ENCODE measurements at places on chromosomes 16 and 17.

DNA sequence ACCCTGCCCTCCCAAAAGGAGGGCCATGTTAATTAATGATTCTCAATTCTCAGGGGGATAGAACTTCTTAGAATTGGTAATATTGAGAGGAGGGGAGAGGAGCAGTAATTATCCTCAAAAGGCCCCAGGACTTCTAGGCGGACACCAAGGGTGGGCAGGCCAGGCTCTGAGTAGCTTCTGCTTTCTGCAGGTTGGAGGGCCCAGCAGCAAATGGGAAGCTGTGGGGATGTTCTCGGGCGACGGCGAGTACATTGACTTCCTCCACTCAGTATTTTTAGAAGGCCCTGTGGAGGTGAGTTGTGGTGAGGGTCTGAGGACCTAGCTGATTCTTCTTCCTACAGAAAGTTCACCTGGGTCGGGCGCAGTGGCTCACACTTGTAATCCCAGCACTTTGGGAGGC is 57.5 kb downstream of the DNAH2 start:
- no peak for DNase-seq

GRCh38 chr17:63138713-63139112 is 172.7 kb downstream of the TANC2 start:
- DNase-seq: no peak

GRCh38 chr16:66135421-66135831 is 231.1 kb upstream of the CDH5 start:
- DNase-seq: no peak

DNA sequence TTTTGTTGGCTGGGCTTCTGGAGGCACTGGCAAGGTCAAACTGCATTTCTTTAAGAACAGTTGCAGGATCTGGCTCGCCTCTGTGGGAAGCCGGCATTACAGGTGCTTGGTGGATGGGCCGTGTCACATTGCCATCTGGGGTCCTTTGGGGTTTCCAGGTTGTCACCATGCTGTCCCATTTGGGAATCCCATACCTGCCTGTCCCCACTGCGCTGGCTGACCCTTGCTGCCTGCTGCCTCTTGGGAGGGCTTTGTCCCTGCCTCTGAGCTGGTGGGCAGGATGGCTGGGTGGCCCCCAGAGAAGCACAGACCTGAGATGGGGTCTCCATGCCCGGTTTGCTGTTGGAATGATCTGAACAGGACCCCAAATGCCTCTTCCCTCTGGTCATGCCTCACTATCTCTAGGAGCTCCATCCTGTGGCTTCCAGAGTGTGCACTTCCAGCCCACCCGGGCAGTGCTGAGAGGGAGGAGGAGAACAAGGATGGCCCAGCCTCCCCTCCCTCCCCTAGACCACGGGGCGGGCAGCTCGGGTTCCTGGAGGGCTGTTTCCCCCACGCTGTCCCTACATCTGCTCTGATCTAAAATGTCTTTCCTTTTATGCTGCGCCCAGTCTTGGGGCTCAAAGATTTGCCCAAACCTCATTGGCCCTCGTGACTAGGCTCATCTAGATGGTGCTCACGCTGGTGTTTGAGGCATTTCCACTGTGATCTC is 28.0 kb downstream of the OR1D5 start:
- DNase-seq: no peak

DNA sequence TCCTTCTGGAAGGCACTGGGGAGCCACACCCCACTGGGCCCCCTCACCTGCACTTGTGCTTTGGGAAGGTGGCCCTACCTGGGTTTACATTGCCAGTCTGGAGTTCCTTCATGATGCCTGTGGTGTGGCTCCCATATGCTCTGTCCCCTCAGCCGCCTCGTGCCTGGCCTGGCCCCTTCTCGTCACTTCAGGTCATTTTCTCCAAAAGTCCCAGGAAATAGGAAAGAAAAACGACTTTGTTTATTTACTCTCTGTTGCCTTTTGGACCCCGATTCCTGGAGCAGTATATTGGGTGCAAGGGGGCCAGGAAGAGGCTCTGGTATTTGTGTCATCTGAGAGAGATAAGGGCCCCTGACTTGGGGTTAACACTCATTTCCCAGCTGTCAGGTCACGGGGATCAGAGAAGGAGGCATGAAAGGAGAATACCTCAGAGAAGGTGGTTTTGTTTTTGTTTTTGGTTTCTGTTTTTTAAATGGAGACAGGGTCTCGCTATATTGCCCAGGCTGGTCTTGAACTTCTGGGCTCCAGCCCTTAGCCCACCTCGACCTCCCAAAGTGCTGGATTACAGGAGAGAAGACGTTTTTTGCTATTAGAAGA is 4.7 kb downstream of the SOCS3 start:
- peak; percentile 71 for DNase-seq

DNA sequence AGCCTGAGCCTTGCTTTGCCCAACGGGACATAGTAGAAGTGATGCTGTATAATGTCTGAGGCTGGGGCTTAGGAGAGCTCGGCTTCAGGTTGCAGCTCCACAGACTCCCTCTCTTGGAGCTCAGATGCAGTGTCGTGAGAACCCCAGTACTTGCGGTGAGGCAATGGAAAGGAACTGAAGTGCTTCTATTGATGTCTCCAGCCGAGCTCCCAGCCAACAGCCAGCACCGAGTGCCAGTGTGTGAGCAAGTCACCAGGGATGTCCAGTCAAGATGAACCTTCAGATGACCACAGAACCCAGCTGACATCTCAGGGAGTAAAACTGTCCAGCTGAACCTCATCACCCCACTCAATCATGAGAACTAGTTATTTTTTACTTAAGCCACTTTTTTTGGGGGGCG is 268.1 kb downstream of the IRF8 start:
- no peak for DNase-seq

- DNase-seq: no peak
These were observed 2.2 kb upstream of the TBX4 start for GRCh38 chr17:61449707-61450640.

GRCh38 chr17:40086150-40087044 is 14.0 kb downstream of the NR1D1 start:
- peak; percentile 66 for DNase-seq

DNA sequence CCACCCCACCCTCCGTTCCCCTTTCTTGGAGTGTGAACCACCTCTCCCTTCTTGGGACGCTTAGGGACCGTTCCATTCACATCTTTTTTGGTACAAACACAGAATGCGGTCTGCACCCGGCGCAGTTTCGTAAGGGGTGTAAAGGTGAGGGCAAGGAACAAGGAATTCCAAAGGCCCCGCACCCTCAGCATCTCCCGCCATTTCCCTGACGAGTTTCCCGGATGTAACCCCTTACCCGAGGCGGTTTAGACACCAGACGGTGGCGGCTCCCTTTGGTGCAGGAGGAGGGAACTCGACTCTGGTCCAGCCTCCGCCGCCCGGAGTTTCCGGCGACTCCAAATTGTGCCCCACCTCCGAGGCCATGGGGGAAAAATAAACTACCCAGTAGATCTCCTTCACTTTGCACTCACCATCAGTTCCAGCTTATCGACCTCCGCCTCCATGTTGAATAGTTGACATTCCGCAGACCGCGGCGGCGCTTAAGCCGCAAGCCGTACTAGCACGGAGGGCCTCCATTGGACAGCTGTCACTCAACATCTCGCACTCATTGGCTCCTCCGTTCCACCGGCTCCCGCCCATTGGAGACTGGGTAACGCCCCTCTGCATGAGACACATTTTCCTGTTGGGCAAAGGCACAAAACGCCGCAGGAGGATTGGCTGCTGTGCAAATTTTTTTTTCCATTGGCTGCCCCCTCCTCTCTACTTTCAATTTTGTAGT is at the start of gene SKA2:
TSS of gene SKA2 (minus strand) at position 466 of the 718 bp plus-strand sequence. CDS start at position 443, 23 bp downstream.
- DNase-seq: peak; percentile 99

GRCh38 chr17:39676198-39676819 is 8.1 kb downstream of the PNMT start:
- peak; percentile 67 for DNase-seq

DNA sequence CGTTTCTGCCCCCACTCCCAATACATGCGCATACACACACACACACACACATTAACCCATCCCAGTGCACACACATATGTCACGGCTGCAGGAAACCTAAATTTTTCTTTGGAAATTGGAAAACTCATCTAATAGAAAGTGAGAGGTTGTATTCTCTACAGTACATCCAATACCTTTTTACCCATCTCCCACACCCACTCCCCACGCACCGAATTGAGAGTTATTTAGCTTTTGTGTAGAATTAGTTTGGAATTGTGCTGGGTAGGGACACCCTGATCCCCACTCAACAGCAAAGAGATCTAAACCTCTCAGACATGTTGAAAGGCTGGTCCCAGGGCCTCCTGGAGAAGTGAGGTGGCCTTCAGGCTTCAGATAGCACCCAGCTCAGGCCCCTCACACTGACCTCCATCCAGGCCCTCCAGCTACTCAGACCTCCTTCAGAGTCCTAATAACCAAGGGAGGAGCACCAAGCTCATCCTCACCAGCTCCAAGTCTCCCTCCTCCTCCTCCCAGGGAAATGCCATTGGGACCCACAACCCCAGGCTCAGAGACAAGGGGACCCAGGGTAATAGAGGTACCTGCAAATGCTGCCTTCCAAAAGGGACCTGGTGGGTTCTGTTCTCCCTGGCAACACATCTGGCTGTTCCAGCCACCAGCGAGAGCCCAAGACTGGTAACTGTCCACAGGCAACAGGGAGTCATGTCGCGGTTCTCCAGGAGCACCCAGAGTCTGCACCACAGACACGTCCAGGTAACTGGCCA is 955 bp downstream of the HOXB13 start:
- no peak for DNase-seq

GRCh38 chr17:71631483-71631882 is 489.3 kb upstream of the SOX9 start:
- DNase-seq: no peak

DNA sequence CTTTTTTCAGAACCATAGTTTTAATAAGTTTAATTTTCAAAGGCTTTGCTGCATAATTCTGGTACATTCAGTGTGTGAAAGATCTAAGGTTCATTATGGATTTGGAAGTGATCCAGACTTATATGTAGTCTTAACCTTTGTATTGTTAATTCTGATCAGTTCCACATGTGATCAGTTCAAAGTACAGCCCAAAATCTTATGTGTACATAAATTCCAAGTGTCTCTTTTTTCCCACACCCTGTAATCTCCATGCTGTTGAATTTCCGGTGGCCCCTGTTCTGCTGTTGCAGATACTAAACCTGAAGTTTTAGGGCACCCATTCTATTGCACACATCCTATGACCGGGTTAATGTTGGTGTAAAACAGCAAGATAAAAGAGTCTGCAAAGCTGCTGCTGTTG is 1147.5 kb upstream of the CDH8 start:
- DNase-seq: no peak

GRCh38 chr17:16880121-16880842 is 91.6 kb downstream of the TNFRSF13B start:
- DNase-seq: no peak

DNA sequence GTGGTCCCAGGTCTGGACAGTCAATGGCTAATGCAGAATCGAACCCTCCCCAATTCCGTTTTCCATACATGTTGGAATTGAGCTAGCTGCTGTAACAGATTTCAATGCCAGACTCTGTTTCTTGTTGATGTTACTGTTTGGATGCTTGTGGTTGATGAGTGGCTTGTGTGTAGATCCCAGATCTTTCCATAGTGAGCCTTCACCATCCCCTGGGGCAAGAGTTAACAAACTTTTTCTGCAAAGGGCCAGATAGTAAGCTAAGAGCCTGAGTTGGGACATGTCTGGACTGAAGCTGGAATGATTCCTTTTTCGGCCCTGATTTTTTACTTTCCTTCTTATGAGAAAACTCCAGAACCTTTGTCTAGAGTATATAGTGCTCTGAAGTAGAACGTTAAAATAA is 296.3 kb downstream of the CPPED1 start:
- DNase-seq: no peak

DNA sequence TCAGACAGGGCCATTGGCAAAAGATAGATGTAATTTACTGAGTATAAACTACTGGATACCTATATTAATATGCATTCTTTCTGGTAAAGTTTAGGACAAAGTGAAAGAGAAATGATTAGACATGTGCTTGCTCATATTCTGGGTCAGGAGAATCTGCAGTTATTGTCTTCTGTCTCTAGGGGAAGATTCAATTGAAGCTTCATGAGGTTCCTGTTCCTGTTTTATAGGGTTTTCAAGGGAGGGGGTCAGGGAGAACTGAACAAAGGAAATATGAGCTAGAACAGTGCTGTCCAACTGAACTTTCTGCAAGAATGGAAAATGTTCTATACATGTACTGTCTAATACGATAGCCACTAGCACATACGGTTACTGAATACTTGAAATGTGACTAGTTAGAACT is 59.3 kb upstream of the CORO6 start:
- no peak for DNase-seq

DNA sequence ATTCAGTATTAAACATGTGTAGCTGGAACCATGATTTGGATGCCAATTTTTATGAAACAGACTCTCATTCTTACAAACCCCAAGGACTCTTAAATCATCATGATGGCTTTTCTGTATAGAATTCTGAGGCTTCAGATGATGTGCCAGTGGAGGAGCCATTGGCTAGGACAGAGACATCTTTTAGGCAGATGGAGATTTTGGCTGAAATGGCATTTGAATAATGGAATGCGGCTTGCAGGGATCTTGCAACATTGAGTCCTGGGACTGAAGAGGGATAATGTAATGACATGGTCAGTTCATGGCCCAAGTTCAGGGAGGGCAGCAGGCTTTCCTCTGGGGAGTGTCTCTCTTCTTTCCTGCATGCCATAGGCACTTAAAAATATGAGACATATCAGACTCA is 172.4 kb downstream of the ABCA8 start:
- no peak for DNase-seq

DNA sequence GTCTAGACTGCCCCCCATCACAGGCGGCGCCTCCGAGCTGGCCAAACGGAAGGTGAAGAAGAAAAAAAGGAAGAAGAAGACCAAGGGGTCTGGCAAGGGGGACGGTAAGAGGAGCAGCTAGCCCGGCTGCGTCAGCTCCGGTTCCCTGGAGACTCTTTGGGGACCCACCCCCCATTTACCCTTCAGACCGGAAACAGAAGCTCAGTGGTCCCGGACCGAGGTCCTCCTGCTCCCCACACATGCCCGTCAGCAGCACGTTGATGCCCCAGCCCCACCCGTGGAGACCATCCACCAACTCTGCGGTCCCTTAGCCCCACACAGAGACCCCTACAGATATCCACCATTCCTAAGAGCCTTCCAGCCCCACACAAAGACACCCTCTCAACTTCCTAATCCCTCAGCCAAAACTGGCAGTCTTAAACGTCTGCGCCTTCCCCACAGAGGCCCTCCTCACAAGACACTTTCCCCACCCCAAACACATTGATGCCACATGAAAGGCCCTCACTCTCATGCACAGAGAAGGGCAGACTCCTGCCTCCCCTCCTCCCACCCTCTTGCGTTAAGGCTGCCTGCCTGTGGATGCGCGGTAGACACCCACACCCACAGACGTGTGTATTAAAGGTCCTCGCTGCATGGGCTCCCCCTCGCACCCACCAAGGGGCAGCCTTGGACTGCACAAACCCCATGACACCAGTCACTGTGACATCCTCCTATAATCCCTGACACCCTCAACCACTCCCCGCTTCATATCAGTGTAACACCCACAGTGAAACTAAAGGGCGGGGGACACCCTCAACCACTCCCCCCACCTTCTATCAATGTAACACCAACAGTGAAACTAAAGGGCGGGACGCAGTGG is 58.2 kb upstream of the RPH3AL start:
- peak; percentile 61 for DNase-seq

DNA sequence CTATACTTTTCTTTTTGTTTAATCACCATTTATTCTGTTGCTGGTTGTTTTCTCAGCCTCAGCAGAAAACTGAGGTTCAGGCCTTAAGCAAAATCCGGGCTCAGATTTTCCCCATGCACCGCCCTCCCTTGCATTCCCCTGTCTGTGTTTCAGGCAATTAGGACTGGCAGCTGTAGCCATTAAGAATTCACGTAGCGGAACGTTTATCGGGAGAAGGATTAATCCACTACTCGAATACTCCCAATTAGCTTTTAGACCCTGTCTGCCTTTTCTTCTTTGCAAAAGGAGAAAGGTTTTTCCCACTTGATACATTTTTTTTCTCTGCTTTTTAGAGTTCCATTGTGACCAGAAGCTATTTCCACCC is 173.1 kb downstream of the RPTOR start:
- DNase-seq: no peak
